ENCODE measurements at places on chromosomes 4 and X.

DNA sequence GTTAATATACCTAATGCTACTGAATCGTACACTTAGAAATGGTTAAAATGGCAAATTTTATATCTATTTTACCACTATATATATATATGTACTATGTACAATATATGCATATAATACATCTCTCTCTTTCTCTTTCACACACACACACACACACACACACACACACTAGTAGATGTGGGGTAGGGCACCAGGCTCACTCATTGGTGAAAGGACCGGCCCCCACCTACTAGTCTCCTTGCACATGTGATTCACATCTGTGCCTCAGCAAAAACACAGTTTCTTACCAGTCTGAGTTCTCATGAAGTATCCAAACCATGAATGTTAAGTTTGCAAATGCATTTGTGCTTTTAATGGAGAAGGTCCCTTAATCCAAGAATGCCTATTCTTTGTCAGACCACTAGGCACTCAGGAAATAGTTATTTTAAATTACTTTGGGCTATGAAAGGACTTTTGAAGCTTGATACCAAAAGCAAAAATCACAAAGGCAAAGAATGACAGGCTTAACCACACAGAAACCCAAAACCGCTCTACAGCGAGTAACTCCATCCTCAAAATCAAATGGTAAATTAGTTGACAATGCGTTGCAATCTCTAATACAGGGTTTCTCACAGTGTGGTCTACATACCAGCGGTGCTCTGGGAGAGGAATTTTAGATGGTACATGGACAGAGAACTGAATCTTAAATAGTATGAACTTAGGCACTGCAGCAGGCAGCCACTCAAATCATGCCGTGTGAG lies 5.8 kb downstream of the TSC22D3 start:
- no peak for DNase-seq

- DNase-seq: no peak
These were observed 190.9 kb upstream of the PACRGL start for GRCh38 chr4:20509315-20509714.

- no peak for DNase-seq
These were observed 31.6 kb downstream of the TIGD2 start for GRCh38 chr4:89142691-89143669.

- DNase-seq: no peak
These were observed 230.2 kb downstream of the EVC2 start for GRCh38 chr4:5478169-5478568.

- no peak for DNase-seq
These were observed 90.3 kb downstream of the CYSLTR1 start for GRCh38 chrX:78237127-78237526.

DNA sequence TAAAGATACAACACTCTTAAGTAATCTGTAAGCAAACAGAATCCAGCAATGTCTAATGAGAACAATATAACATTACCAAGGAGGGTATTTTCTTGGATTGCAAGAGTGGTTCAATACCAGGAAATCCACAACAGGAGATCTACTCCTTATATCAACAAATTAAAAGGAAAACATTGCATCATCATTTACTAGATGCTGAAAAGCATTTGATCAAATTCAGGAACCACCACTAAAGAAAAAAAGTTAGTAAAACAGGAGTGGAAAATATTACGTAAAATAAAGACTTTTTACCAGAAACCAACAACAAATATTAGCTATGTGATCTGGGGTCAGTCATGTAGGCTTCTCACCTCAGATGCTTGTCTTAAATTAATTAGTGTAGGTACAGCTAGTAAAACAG lies 66.8 kb upstream of the MAB21L2 start:
- no peak for DNase-seq

DNA sequence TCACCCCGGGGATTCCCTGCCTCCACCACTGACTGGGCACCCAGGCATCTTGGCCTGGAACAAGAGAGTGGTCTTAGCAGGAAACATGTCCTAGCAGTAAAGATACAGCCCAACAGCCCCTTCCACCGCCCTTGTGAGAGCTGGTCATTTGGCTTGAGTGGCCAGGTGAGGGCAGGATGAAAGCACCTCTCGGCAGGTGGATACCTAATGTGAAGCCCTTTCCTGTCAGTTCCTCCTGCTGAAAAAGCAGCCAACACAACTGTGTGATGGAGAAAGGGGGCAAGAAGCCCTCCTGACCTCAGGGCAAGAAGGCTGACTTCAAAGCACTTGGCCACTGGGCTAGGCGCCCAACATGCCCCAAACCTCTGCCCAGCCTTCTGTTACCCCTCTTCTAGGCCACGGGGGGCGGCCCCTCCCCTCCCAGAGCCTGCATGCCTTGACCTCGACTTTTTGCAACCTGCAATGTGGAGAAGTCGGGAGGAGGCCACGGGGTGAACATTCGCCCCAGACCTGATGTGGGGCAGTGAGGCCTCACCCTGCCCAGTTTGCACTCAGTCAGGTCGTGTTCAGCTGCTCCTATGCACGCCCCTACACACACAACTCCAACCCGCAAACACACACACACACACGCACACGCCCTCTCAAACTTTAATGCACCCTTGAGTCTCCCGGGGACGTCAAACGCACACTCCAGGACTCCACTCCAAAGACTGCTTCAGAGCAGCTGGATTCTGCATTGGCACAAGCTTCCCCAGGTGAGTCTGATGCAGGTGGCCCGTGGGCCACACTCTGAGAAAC lies 1.1 kb downstream of the LGI2 start:
- no peak for DNase-seq

DNA sequence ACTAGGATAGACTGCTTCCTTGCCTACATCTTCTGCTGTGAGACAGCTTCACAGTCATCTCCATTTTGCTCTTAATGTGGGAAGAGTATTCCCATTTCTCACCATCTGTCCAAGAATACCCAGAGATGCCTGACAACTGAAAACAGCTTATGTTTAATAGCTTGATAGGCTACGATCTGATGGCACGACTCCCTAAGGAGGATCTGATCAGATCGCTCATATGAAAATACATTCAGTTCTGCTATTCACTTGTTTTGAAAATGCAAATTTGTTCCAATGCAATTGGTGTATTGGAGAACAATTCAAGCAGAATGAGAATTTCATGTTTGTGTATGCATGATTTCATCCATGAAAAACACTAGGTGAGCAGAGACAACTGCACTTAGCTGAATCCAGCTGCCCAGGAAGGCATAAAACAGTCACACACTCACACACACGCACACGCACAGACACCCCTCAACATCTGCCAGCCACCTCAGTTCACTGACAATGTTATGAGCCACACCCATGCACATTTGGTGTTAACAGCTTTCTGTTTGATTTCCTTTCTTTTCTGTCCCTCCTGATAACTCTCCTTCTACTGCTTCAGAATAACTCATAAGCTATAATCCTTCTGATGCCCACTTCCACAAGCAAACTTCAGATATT lies 29.6 kb downstream of the TRIML1 start:
- no peak for DNase-seq

All from caudate nucleus (tissue), 63 donors.